ENCODE measurements at places on chromosomes 7 and 10.

GRCh38 chr10:114507449-114507848 lies 103.1 kb upstream of the AFAP1L2 start:
- no peak for DNase-seq

DNA sequence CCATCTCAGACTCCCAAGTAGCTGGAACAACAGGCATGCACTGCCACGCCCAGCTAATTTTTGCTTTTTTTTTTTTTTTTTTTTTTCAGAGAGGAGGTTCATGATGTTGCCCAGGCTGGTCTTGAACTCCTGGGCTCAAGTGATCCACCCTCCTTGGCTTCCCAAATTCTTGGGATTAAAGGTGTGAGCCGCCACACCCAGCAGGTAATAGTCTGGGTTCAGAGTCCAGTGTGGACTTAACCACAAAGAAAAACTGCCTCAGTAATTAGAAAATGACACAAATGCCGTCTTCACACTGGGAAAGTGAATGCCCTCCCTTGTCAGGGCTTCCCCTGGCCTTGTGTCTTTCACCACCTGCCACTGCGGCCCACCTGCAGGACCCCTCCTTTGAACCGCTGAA lies 101.1 kb downstream of the RAB11FIP2 start:
- DNase-seq: no peak

DNA sequence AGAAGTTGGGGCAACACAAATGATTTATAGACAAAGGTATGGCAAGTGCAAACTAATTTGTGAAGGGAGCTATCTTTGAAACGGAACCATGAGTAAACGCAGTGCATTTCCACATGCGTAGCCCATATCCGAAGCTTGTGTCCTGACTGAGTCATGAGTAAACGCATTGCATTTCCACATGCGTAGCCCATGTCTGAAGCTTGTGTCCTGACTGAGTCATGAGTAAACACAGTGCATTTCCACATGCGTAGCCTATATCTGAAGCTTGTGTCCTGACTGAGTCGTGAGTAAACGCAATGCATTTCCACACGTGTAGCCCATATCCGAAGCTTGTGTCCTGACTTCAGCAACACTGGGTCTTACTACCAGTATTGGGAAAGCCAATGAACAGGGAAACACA lies 95.0 kb downstream of the CELF2 start:
- DNase-seq: no peak

- DNase-seq: no peak
Observed at GRCh38 chr10:86371691-86372090, 5.1 kb upstream of the GRID1 start.

DNA sequence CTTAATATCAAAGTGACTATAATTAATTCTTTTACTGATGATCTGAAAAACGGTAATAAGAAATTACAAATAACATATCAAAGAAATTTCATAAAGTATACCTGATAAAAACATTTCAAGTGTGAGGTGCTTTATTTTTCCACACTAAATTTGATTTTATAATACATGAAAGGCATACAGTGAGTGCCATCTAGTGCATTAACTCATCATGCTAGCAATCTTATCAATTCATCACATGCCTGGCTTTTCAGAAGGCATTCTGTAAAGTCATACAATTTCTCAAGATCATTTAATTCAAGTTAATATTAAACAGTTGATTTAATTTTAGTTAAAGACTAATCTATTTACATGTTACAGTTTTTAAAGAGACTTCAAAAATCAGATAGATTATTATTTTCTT lies 1020.9 kb downstream of the GATA3 start:
- DNase-seq: no peak

GRCh38 chr10:131159771-131160170 lies 151.8 kb downstream of the TCERG1L start:
- DNase-seq: no peak

DNA sequence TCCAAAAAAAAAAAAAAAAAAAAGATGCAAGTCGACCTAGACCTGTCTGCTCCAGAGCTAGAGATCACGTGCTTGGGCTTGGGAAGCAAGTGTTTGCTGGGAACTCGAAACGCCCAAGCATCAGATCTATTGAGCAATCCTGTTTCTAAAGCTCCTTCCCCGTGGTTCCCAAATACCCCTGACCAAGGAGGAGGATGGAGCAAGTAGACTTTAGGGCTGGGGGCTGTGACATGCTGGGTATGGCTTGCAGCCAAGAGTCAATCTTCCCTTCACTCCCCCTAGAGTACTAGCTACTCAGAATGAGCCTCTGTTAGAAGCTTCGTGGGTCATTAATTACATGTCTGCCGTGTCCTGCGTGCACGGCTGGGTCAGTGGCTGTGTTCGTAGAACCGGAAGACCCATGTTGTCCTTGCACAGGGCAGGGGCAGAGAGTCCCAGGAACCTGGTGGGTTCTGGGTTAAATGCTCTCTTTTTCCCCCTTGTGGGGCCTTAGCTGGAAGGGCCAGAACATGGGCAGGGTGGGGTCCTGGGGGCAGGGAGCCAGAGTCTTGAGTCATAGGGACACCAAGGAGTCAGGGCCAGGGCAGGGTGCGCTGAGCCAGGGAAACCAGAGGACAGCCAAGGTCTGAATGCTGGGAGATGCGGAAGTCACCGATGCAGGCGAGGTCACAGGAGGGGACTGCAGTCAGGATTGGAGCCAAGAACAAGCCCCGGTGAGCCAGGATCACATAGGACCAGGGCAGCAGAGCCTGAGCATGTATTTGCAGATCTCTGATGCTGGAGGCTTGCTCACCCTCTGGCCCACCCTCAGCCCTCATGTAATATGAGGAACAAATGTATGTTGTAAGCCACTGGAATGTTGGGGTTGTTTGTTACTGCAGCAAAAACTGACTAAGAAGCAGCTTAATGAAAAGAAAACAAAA lies 34.6 kb upstream of the TPST1 start:
- DNase-seq: no peak

- DNase-seq: peak; percentile 30
Observed at GRCh38 chr10:95430231-95430951, 130.8 kb downstream of the SORBS1 start.

DNA sequence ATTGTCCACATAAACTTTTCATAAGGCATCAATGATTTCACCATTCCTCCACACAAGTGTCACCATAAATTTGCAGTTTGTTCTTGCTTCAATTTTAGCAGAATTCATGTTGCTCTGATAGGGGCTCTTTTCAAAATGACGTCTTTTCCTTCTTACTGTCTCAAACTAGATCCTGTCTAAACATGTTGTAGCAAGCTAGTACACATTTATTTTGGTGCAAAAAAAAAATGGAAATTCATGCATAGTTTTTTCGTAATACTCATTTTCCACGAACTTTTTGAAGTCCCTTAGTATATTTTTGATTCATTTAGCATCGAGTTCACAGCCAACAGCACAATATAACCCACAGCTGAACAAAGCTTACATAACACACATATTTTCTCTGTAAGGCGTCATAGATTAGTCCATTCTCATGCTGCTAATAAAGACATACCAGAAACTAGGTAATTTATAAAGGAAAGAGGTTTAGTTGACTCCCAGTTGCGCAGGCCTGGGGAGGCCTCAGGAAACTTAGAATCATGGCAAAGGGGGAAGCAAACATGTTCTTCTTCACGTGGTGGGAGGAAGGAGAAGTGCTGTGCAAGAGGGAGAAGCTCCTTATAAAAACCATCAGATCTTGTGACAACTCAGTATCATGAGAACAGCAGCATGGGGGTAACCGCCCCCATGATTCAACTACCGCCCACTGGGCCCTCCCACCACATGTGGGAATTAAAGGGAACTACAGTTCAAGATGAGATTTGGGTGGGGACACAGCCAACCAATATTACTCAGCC lies 301.5 kb downstream of the CCDC3 start:
- no peak for DNase-seq

DNA sequence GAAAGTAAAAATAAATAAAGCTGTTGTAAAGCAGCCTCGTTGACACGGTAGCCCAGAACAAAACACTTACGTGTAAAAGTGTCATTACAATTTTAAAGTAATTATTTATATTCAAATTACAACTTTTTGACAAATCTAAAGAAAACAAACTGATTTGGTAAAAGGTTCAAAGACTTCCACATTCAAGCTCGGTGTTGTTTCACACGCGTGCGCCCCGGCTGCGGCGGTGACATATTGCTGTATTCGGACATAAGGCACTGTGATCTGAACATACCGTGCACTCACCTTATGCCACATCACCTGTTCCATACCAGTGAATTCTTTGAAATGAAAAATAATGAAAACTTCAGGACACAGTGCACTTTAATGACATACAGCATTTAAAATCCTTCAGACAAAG lies 36.9 kb upstream of the RHEB start:
- DNase-seq: no peak

GRCh38 chr10:62027841-62028501 lies 126.5 kb downstream of the ARID5B start:
- DNase-seq: no peak

Data from NCI-H748 treated with DMSO at 0.1 percent for 48 hours (cell line).